ENCODE measurements at places on chromosomes 2 and 18.

DNA sequence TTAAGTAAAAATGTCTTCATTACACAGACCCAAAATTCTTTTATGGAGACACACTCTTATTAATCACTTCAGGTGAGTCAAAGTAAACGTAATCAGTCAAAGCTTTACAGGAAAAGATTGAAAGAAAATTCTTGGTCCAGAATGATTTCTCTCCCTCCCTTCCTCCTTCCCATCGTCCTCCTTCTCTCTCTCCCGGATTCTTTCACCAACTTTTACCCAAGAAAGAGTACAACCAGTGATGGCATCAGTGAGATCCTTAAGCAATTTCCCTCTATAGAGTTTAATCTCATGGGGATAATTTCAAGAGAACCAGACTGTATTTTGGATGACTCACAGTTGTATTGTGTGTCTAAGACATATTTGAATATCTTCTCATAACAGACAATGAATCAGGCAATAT lies 258.1 kb downstream of the ALK start:
- DNase-seq: no peak

DNA sequence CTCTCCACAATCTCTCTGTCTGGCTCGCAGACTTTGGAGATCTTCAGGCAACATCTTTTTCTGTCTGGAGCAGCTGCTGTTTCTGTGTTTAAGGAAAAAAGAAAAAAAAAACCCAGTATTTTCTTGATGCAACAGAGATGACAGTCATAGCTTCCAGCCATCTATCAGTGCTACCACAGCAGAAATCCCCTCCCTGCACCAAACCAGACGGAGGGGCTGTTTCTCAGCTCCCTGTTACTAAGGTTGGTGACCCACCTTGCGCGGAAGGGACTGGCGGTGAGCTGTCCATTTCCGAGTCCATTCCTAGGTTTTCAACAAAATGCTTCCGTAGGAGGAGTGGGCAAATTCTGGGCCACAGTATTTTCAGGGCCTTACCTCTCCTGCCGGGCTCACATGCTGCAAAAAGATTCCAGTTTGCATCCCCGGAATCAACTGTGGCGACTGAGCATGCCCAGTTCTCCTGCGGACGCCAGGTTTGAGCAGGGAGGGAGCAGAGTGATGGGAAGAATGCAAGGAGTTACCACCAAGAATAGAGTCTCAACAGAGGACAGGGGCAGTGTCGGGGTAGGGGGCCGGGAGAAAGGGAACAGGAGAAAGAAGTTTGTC lies 1.2 kb downstream of the SLC4A10 start:
- DNase-seq: no peak

GRCh38 chr2:174914853-174915760 lies 90.1 kb downstream of the CHN1 start:
- no peak for DNase-seq

DNA sequence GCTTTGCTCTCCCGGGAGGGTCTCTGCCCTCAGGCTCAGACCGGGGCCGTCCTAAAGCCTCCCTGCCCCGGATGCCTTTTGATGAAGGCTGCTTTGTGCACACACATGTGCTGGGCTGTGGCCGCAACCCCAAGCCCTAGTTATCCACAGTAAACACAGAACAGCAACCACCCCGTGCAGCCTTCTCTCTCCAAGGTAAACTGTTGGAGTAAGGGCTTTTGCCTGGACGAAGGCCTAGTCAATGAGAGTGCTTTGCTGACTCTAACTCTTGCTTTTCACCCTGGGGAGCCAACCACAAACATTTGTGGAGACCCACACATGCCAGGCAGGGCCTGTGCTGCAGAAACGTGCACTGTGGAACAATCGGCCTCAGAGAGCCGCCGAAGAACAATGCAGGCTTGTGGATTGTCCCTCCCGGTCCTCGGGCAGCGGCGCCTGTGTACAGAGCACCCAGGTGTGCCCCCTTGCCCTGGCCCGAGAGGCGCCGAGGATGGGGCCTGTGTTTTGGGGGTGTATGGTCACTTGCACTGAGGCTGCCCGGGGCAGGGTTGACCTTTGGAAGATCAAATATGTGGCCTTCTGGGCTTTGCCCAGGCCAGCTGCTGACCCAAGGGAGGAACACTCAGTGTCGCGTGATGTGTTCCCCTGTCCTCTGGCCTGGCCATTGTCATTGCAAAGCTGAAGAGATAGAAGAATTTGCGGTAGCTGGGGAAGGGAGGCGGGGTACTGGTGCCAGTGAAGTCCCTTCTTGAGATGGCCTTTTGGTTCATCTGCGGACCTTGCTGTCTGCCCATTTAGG lies 37.0 kb downstream of the CTIF start:
- DNase-seq: no peak

DNA sequence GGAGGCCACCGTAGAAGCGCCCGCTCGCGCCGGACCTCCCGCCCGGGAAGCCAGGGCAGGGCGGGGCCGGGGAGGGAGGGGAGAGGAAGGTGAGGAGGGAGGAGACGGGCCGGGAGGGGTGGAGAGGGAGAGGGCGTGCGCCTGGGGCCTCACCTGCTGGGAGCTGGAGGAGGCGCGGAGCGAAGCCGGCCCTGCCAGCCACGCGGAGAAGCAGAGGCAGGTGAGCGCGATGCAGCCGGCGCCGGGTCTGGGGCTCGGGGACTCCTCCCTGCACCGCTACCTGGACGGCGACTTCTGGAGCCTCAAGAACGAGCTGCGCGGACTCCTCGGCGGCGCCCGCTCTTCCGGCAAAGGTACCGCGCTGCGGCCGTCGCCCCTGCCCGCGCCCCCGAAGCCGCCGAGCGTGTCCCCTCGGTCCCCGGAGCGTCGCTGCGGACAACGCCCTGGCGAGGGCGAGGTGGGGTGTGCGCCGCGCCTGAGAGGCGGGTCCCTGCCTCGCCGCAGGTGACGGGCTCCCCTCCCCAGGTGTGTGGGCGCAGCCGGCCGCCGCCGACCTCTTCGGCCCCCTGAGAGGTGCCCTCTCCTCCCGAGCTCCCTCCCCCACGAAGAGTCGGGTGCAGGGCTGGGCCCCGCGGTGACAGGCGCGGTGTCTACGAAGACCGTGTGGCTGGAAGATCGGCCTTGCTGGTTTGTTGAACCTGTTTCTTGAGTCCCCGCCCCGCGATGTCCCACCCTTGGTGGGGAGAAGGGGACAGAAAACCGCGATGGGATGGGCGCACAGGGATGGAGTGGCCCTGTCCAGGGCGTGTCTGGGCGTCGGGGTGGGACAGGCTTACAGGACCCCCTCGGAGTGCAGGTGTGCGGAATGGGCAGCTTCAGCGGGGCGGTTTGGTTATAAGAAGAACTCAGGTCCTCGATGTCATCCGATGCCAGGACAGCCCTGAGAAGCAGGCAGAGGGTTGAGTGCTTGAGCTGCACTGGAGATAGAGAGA lies at the start of gene ACOXL:
Gene ACOXL, plus strand, starts transcription at position 152 of the 992 bp plus-strand sequence. CDS start 35,817 bp downstream, outside the sequence.
- no peak for DNase-seq

DNA sequence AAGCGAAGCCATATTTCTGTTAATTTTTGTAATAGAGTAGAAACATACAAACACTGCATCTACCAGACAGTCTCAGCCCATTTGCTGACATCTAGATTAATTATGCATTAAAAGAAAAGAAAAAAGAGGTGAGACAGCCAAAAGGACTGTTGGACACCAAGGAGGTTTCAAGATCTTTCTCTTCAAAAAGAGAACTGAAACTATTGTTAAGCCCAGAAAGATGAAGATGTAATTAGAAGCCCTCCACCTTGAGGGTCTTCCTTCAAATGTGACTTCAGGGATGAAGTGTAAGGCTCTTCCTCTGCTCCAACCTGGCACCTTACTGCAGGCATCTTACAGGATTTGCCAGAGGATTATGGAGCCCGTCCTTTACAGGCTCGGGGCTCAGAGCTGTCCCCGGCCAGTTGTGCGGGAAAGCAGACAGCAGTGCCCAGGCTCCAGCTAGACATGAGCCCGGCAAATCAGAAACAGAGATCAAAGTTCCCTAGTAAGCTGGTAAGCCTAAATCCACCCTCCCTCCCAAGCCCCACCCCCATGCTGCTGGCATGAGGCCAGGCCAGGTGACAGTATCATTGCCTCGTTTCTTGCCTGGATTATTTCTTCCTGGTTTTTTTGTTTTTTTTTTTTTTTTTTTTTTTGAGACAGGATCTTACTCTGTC lies 38.9 kb downstream of the ADI1 start:
- DNase-seq: no peak

- DNase-seq: no peak
These were observed 2184.6 kb upstream of the PIK3C3 start for GRCh38 chr18:39770399-39770798.

- DNase-seq: no peak
These were observed 185.6 kb upstream of the SALL3 start for GRCh38 chr18:78794071-78794430.

- DNase-seq: no peak
These were observed 53.8 kb upstream of the TUBA3E start for GRCh38 chr2:130251873-130252620.

GRCh38 chr18:49016648-49017539 lies 66.1 kb upstream of the SMAD7 start:
- DNase-seq: no peak

DNA sequence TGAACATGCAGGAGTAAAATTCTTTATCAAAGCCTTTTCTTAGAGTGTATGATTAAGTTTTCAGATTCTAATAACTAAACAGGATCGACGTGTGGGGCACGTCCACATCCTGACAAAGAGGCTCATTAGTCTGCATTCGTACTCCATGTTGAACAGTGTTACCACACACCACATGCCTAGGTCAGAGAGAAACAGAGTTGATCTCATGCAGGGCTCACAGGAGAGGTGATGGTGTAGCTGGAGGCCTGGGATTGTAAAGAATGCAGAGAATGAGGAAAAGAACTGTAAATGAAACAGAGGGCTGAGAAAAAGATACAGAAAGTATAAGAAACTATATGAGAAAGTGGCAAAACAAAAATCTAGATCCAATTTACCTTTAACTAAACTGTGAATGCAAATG lies 632.5 kb downstream of the BCL11A start:
- DNase-seq: no peak

GRCh38 chr2:133414486-133415209 lies 153.6 kb downstream of the NCKAP5 start:
- no peak for DNase-seq

DNA sequence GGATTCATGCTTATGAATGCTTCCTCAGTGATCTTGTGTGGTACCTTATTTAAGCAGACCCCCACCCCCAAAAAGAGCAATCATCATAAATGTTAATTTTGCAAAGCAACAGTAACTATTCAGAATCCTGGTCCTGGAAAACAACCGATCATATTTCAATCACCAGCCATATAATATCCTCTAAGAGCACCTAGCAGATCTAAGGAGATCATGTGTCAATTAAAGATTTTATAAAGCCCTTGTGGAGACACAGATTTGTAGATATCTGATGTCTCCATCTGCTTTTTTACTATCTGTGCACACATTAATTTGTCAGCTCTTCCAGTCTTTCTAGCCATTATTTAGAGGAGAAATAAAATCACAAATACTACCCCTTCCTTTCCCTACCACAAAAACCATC lies 423.7 kb downstream of the TGIF1 start:
- DNase-seq: no peak

- no peak for DNase-seq
These were observed 118.7 kb upstream of the LRRTM4 start for GRCh38 chr2:77640924-77641323.

DNA sequence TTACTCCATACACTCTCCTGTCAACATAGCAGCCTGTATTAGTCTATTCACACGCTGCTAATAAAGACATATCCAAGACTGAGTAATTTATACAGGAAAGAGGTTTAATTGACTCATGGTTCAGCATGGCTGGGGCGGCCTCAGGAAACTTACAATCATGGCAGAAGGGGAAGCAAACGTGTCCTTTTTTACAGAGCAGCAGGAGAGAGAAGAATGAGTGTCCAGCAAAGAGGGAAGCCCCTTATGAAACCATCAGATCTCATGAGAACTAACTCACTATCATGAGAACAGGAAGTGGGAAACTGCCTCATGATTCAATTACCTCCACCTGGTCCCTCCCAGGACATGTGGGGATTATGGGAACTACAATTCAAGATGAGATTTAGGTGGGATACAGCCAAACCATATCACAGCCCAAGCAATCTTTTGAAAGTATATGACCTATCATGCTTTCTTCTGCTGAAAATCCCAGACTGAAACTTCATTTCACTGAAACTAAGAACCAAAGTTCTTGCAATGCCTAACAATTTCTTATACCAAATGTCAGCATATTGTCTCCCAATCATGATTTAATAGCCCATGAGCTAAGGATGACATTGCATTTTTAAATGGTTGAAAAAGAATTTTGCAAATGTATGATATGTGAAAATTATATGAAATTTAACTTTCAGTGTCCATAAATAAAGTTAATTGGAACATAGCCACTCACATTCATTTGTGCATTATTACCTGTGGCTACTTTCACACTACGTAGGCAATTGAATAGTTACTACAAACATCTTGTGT lies 686.8 kb upstream of the ZEB2 start:
- DNase-seq: no peak

DNA sequence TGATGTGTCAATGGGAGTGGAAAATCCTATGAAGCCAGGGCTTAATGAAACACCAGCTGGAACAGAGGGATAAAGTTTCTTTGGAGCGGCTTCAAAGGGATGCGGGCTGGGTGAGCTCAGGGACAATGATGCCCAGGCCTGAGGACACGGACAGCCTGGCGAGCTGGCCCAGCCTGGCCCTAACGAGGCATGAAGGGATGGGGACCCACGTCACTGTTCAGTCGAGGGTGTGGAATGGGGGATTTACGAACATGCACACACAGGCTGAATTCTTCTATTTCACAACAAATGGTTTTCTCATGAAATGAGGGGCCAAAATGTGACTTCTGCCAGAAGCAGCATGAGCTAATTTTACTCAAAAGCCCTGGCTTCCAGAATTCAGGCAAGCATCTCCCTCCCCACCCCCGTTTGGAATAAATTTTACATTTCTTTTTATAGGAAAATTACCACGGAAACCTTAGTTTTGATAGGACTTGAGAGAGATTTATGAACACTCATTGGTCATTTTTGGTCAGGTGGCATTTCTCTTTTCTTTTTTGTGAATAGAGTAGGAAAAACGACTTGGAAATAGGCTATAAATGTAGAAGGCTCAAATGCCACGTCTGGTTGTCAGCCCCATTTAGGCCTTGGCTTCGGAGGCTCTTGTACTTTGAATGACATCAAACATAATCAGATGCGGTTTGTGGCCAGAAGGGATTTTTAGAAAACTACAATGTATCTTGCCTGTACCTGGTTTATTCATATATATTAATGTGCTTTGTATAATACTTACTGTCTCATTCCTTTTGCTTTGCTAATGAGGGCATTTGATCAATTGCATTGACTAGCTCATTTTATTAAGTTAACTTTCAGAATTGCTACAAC lies 893.8 kb upstream of the CELF4 start:
- DNase-seq: no peak

All from stimulated activated CD8-positive, alpha-beta memory T cell treated with anti-CD3 and anti-CD28 coated beads, Interleukin-12 subunit alpha, Interleukin-12 subunit beta, amount 100 ng/mL, for 1 hour (primary cell).